ENCODE measurements at places on chromosomes 3 and 15. TPM values are rescaled to one million over a fixed set of nuclear protein-coding genes. Genes with fewer than 3 reads are reported as not detected.

- no peak overlapping the region for H3K27ac ChIP-seq
- DNase-seq: no peak
- H3K27me3 ChIP-seq: no peaks in the 10 kb centered on the region
- peaks cover 4% of the 10 kb centered on the region for H3K36me3 ChIP-seq
Measured at GRCh38 chr3:172224560-172225214, 185.3 kb downstream of the FNDC3B start.

DNA sequence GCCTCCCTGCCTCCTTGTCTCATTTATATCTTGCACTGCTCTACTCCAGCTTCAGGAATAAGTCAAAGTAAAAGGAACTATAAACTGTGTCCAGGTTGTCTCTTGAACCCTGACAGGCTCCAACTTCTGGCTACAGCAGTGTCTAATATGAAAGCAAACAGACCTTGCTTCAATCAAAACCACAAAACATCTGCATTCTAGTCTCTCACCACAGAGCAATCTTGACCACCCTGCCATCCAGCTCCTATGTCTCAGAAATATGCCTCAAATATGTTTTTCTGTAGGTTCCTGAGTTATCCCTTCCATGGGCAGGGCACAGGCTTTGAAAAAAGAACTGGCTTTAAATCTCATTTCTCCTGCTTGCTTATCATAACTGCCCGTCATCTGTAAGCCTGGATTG lies 13.0 kb upstream of the RAMAC start:
- peaks cover 8% of the 10 kb centered on the region for H3K27me3 ChIP-seq
- H3K4me3 ChIP-seq: no peak overlapping the region
- peaks cover 5% of the 10 kb centered on the region for H3K4me1 ChIP-seq
- H3K27ac ChIP-seq: no peak overlapping the region
- no peaks in the 10 kb centered on the region for H3K36me3 ChIP-seq

GRCh38 chr3:48426401-48426909 lies 3.4 kb downstream of the PLXNB1 start:
- H3K27ac ChIP-seq: no peak overlapping the region
- DNase-seq: no peak
- H3K4me1 ChIP-seq: no peaks in the 10 kb centered on the region
- no peak overlapping the region for H3K4me3 ChIP-seq
- H3K36me3 ChIP-seq: no peaks in the 10 kb centered on the region

DNA sequence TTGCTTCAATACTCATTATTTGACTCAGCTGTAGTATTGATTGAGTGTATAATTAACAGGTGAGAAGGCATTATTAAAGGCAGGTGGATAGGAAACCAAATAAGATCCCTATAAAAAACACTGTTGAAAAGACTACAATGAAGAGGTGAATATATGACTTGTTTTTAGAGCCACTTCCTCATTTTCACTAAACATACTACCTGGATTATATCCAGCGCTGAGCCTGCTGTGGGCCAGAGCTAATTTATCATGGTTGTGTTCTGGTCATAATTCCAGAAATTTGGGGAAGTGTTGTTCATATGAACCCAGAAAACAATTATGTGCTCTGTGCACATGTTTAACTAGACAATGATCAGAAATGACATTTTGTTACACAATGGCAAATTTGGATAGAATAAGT lies 235.3 kb upstream of the MME start:
- no peak overlapping the region for H3K27ac ChIP-seq
- H3K4me1 ChIP-seq: no peaks in the 10 kb centered on the region
- no peak for DNase-seq
- H3K4me3 ChIP-seq: no peak overlapping the region

- peaks cover 79% of the 10 kb centered on the region for H3K27me3 ChIP-seq
- peak; percentile 28 for DNase-seq
- no peaks in the 10 kb centered on the region for H3K4me1 ChIP-seq
Measured at GRCh38 chr15:100879464-100880138, at the start of gene ALDH1A3. ALDH1A3 (plus strand) TSS chr15:100879831; CDS start chr15:100879908, 77 bp downstream.

GRCh38 chr3:50412231-50412754 lies 53.0 kb upstream of the TMEM115 start:
- no peaks in the 10 kb centered on the region for H3K36me3 ChIP-seq
- peaks cover 10% of the 10 kb centered on the region for H3K4me1 ChIP-seq
- DNase-seq: no peak
- H3K4me3 ChIP-seq: no peak overlapping the region
- no peak overlapping the region for H3K27ac ChIP-seq
- H3K27me3 ChIP-seq: no peaks in the 10 kb centered on the region

DNA sequence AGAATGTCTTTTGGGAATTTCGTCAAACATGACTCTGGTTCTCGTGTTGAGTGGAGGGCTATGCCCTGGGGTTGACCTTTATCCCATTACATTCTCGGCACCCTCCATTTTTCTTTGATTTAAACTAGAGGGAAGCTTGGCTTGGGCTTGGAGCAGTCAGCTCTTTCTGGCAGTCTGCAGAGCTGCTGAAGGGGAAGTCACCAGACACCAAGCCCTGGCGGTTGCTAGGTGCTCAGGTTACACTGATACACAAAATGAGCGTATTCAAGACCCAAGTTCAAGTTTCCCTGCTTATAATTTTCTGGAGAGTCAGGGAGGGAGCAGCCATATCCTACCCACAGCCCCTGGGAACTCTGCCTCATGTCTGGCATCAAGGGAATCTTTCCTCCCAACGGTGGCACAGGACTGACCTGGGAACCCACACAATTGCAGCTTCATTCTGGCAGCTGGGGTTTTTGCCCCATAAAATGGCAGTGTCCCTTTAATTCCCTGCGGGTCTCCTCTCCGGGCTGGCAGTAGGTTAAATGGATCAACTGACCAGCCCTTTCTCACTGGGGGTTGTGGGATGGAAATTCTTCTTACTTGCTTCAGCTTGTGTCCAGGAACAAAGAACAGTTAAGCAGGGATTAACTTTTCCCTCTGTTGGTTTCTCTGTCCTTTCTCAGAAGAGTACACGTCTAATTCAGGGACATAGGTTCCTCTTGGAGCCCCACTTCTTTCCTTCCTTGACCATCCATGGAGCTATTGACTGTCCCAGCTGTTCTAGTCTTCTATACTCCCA lies 110.0 kb upstream of the DLG1 start:
- H3K27ac ChIP-seq: no peak overlapping the region
- H3K36me3 ChIP-seq: peaks cover 2% of the 10 kb centered on the region
- DNase-seq: no peak
- H3K27me3 ChIP-seq: no peaks in the 10 kb centered on the region

- no peaks in the 10 kb centered on the region for H3K36me3 ChIP-seq
- H3K4me3 ChIP-seq: no peak overlapping the region
- H3K27ac ChIP-seq: no peak overlapping the region
- no peaks in the 10 kb centered on the region for H3K4me1 ChIP-seq
- H3K27me3 ChIP-seq: no peaks in the 10 kb centered on the region
- no peak for DNase-seq
Measured at GRCh38 chr3:173690542-173691180, 293.1 kb downstream of the NLGN1 start.

DNA sequence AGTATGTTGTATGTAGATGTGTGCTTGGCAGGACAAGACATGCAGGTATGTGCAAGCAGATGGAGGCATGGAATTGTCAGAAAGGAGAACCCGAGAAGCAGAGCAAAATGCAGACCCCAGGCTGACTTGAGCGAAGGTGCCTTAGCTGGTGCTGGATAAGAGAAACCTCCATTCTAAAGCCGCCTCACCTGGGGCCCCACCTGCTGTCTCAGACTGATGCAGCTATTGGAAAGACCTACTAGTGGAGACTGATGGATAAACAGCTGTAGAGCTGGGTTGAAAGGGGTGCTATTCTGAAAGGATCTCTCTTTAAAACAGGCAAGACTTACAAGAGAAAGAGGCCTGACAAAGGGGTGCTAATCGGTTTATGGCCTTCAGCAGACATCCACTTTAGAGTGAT lies 86.2 kb downstream of the EPHB1 start:
- H3K27ac ChIP-seq: no peak overlapping the region
- no peak overlapping the region for H3K4me3 ChIP-seq
- peaks cover 9% of the 10 kb centered on the region for H3K27me3 ChIP-seq
- H3K4me1 ChIP-seq: peaks cover 7% of the 10 kb centered on the region
- no peak for DNase-seq
- H3K36me3 ChIP-seq: no peaks in the 10 kb centered on the region

Gene SLC2A2
- not detected for total RNA-seq

Gene SOX2
- total RNA-seq: 0.16 TPM

Gene CHDH
- total RNA-seq: 0.89 TPM

All from activated T-cell treated with anti-CD3 and anti-CD28 coated beads, Interleukin-2, amount 50 U/mL, for 72 hours (primary cell).